ENCODE measurements at places on chromosomes 3 and 15.
A peak's percentile ranks its signal among the peaks of the same experiment; 100 is the strongest.

DNA sequence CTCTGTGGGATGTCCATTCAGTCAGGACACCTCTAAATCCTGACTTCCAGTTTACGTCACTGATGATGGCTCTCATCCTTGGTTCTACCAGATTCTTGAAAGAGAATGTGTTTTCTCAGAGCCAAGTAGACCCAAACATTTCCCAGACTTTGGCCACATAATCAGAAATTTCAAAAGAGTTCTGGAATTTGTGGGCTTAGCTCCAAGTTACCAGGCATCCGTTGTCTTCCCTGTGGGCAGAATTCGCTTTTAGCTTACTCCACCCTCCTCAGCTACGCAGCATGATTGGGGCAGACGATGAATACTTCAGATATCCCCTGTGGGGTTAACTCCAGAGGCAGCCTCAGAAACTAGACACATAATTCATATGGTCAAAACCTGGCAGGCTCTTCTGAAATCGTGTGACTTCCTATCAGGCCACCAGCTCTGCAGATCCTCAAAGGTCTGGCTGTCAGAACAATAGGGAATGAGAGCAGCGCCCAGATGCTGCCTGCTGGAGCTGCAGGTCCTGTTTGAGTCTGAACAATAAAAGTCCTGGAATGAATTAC lies 30.6 kb downstream of the CRTC3 start:
- peak; percentile 98 for DNase-seq

- no peak for DNase-seq
Observed at GRCh38 chr15:83835479-83835878, 181.6 kb downstream of the ADAMTSL3 start.

DNA sequence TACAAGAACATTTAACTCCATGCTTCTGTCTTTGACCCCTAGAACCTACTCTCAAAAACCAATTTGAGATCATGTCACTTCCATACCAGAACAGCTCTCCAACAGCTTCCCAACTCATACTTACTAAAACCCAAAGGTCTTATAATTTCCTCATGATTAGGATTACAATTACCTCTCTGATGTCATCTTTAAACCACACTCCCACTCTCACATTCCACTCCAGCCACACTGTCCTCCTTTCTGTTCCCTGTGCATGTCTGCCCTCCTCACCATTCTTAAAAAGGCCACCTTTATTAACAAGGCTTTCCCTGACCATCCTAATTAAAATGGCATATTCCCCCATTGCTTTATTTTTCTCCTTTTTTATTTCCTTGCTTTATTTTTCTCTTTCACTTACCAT lies 18.9 kb downstream of the PHC3 start:
- DNase-seq = no peak

- no peak for DNase-seq
Observed at GRCh38 chr3:66381626-66382025, 119.2 kb downstream of the LRIG1 start.

- DNase-seq = peak; percentile 36
Observed at GRCh38 chr3:144011251-144011799, 39.7 kb downstream of the DIPK2A start.

GRCh38 chr15:65374821-65375401 lies 2.9 kb downstream of the IGDCC3 start:
- DNase-seq = no peak

- no peak for DNase-seq
Observed at GRCh38 chr3:169348929-169349621, 314.4 kb downstream of the MECOM start.

DNA sequence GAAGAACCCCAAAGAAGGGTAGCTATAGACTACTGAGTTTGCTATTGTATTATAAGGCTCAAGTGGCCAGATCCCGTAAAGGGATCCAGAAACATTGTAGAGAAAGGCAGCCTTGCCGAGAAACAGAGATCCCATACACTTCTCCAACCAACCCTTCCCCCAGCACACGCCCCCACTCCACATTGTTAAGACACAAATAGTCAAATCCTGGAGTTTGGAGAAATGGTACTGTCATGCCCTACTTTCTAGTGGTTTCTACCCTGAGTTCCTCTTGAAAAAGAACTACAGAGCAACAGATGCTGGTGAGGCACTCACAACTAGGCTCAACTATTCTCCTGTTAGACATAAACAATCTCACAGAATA lies 33.2 kb downstream of the B4GALT4 start:
- DNase-seq = no peak

GRCh38 chr3:171306631-171307030 lies 153.6 kb downstream of the TNIK start:
- DNase-seq = peak; percentile 78

GRCh38 chr3:154244644-154245043 lies 79.6 kb downstream of the DHX36 start:
- DNase-seq = no peak

GRCh38 chr3:184284696-184285095 lies 8.9 kb downstream of the ECE2 start:
- peak; percentile 63 for DNase-seq

GRCh38 chr15:23983500-23984259 lies 296.6 kb upstream of the NDN start:
- DNase-seq = no peak

DNA sequence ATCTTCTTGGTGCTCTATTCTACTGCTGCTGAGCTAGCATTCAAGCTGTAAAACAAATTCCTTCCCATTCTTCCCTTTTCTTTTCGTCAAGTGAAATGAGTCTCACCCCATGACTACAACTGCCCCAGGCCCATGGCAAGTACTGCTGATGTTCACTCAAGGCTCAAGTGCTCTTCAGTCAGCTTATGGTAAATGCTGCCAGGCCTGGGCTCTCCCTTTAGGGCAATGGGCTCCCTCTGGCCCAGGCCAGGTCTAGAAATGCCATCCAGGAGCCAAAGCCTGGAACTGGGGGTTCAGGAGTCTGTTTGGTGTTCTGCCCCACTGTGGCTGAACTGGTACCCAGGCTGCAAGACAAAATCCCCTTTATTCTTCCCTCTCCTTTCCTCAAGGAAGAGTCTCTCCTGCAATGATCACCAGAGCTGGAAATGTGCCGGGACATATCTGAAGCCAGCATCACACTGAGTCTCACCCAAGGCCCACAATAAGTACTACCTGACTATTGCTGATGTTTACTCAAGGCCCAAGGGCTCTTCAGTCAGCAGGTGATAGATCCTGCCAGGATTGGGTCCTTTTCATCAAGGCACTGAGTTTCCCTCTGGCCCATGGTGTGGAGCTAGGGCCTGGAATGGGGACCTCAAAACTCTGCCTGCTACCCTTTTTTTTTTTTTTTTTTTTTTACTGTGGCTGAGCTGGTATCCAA lies 205.0 kb upstream of the STAC start:
- no peak for DNase-seq

DNA sequence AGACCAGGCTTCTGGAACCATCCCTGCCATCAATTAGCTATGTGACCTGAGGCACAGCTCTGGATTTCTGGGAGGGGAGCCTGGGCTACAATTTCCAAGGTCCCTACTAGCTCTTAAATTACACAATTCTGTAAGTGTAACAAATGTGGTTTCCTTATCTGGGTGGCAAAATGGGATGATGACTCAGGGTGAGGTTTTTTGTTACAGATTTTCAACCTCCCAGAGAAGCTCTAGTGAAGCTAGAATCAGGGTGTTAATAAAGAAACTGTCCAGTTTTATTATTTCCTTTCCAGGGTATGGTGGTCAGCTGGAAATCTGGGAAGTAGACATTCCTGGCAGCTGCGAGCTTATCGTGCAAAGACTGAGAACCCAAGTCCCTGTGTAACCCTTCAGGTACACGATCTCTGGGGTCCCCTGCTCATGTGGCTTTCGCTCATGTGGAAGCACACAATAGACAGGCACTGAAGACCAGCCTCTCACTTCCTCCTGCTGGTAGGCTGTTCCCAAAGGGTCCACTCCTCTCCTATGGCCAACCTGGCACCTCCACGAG lies 7.3 kb downstream of the RAB27A start:
- DNase-seq = peak; percentile 71

DNA sequence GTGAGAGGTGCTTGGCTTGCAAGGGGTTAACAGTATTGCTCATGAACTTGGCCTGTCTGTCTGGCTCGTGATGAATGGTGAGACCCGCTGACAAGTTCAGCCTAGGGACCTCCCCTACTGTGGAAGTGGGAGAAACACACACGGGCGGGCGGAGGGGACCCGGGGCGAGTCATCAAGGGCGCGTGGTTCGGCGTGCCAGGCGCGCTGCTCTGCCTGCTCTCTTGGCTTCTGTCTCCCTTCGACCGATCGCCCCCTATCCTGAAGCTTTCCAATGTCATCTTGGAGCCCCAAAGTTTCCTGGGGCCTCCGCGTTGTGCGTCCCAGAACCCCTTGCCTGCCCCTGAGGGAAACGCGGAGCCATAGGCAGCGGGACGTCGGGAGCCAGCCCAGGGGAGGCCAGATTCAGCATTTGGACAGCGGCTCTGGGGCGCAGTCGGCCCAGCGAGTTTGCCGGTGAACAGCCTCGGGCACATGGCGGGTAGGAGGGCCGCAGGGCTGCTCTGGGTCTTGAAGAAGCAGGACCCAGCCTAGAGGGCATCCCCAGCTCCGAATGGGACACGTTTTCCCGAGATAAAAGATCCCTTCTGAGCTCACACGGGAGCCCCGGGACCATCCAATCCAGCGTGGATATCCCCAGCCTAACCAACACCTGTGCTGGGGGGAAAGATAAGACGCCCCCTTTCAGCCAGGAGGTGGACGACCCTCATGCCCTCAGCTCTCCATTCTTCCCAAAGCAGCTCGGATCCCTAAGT lies 27.0 kb upstream of the POLG start:
- peak; percentile 30 for DNase-seq

GRCh38 chr15:77440378-77440999 lies 19.8 kb downstream of the HMG20A start:
- peak; percentile 35 for DNase-seq

GRCh38 chr3:101423984-101424888 lies 88.8 kb downstream of the SENP7 start:
- DNase-seq = no peak

DNA sequence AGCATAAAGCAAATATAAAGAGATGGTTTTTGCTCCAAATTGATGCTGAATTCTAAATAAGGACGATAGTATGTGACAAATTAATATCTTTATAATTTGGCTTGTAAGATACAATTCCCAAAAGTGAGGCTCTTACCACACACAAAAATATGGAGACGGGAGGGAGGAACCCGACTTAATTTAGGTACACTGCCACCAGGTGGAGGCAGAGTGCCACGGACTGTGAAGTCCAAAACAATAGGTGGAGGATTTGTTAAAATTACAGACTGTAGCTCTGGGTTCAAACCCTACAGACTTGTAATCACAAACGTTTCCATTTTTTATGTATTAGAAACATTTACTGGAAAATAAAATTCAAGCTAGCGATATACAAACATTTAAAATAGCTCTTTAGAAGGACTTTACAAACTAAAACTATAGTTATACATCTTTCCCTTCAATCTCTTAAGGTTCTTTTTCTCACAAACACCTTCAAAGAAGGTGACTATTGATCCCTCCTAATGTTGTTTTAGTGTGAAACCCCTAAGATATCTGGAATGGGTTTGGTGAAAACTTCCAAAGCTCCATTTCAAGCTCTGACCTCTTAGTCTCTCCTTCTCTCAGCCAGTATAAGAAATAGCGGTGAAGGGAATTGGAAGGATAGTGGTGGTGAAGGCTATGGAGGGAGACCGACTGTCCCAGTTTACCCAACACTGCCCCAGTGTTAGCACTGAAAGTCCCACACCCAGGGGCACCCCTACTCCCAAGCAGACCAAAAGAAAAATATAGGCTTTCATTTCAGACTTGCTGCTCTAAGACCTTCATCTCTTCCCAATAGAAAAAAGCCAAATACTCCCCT lies 89.7 kb downstream of the AQP9 start:
- peak; percentile 75 for DNase-seq

DNA sequence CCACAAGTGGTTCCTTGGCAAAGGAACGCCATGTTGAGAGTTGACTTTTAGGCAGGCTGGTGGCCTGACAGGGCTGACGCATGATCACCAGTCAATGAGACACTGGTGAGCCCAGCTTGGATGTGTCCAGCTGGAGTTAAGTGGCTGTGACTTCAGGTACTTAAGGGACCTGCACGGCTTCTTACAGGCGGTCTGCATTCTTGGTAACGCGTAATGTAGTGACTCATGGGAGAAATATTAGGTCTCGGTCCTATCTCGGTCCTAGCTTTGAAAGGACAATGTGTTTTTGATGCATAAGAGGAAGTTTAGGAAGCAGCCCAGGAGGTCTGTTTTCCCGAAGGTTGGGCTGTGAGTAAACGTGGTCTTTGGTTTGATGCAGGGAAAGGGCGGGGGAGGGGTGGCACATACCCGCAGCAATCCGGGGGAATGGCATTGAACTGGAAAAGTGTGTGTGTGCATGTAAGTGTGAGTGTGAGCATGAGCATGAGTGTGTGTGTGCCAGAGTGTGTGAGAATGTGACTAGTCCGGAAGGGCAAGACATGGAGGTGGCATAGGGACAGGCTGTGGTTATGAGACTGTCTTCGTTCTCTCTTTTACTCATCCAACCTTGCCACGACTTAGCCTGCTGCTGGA lies 55.3 kb downstream of the FAM43A start:
- DNase-seq = no peak
